ENCODE measurements at places on chromosomes 5 and 9. TPM values are rescaled to one million over a fixed set of nuclear protein-coding genes. Genes with fewer than 3 reads are reported as not detected.

The UTP15 gene
- 25.0 TPM for total RNA-seq

The CAPSL gene
- total RNA-seq: not detected

The GABBR2 gene
- total RNA-seq: 0.50 TPM

The PCDHGB3 gene
- 0.35 TPM for total RNA-seq

The PCDHB6 gene
- total RNA-seq: 1.2 TPM

The ARL14EPL gene
- total RNA-seq: 0.07 TPM

The PRLR gene
- total RNA-seq: 0.13 TPM

The MYMK gene
- total RNA-seq: not detected

The LECT2 gene
- total RNA-seq: not detected

The TLX3 gene
- total RNA-seq: not detected

The C5orf58 gene
- not detected for total RNA-seq

The GADD45G gene
- 0.33 TPM for total RNA-seq

The FAXDC2 gene
- 0.17 TPM for total RNA-seq

The THOC3 gene
- 57.4 TPM for total RNA-seq

The IL13 gene
- not detected for total RNA-seq

The RMRP gene
- total RNA-seq: 22.0 TPM

The TXNDC8 gene
- total RNA-seq: not detected

The SSBP2 gene
- total RNA-seq: 9.0 TPM

The GAS1 gene
- 0.10 TPM for total RNA-seq
